ENCODE measurements at places on chromosomes 3 and 15.

DNA sequence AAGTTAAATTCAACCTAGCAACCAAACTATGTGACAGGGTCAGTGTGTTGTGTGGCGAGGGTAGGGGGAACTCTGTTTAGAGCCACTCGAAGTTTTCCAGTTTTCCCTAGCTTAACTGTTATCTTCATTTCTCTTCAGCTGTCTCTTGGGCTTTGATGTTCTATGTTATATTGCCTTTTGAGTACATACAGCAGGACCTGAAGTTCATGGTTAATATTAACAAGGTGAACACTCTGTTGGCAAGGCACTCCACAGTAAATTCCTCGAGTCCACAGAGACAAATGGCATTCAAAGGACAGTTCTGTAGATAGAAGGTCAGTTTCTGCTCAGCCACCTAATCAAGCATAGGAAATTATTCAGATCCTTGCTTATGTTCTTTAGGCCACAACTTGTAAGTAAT is 147.9 kb upstream of the DPH6 start:
- DNase-seq = no peak

GRCh38 chr3:152786977-152787681 is 47.8 kb upstream of the P2RY1 start:
- no peak for DNase-seq

- no peak for DNase-seq
Observed at GRCh38 chr3:83877910-83878309, 1080.9 kb upstream of the CADM2 start.

GRCh38 chr3:120200493-120201235 is 84.4 kb downstream of the GPR156 start:
- no peak for DNase-seq

DNA sequence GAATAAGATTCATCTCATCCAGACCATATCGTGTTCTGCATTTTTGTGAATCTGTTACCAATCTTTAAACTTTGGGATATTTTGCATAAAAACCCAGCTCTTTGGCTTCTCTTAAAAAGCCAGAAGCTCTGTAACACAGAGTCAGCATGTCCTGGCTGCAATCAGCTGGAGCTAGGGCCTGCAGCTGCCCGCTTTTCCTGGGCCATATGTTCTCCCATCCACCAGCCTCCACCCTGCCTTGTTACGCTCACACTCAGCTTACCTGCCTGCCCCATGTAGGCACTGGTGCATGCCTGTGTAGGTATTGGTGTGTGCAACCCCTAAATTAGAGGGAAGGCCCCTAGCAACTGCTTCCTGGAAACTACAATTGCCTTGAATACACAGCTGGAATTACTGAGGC is 48.2 kb downstream of the CRYGS start:
- no peak for DNase-seq

- no peak for DNase-seq
Observed at GRCh38 chr3:52323526-52324295, 7.6 kb downstream of the DNAH1 start.

DNA sequence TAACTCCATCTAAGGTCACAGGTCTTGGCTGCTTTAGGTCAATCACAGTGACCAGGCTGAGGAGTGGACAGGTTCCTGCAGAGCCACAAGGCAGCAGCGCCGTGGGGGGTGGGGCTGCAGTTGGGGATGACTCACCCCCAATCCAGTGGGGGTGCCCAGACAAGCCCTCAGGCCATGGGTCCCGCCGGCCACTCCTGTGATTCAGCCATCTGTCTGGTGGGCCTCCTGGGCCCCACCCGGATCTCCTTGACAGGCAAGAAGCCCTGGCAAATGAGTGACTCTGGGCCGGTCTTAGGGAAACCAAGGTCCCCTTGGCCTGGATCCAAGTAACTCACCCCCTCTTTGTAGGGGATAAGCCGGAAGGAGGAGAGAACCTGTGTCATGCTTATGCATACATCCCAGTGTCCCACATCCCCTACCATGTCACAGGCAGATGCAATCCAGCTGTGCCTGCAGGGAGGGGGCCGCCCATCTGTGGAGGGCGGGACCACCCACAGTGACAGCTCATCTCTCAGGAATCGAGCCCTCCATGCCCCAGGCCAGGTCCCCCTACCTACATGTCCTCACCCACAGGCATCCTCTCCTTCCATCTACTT is 495 bp upstream of the COL7A1 start:
- DNase-seq = no peak

- DNase-seq = peak; percentile 32
Observed at GRCh38 chr15:59687836-59688235, 1.3 kb downstream of the BNIP2 start.

- DNase-seq = no peak
Observed at GRCh38 chr3:62057339-62058047, 315.9 kb downstream of the FEZF2 start.
